ENCODE measurements at places on chromosomes 11 and 22. TPM values are rescaled to one million over a fixed set of nuclear protein-coding genes. Genes with fewer than 3 reads are reported as not detected.

The CADM1 gene
- 2.8 TPM for total RNA-seq

The TSSK2 gene
- total RNA-seq, result not detected

The CECR2 gene
- total RNA-seq, result 0.64 TPM

The IL18 gene
- 86.8 TPM for total RNA-seq

The GRIK4 gene
- total RNA-seq, result not detected

The ANO5 gene
- 9.7 TPM for total RNA-seq

The ALDH3B2 gene
- total RNA-seq, result 13.8 TPM

The LARGE1 gene
- 110 TPM for total RNA-seq

The SMTNL1 gene
- not detected for total RNA-seq

The HEPN1 gene
- not detected for total RNA-seq

The MS4A4E gene
- 9.6 TPM for total RNA-seq

The IGF2 gene
- 19.8 TPM for total RNA-seq

Measured in transverse colon (tissue), 4 donors.